ENCODE measurements at places on chromosomes 2 and 18.

DNA sequence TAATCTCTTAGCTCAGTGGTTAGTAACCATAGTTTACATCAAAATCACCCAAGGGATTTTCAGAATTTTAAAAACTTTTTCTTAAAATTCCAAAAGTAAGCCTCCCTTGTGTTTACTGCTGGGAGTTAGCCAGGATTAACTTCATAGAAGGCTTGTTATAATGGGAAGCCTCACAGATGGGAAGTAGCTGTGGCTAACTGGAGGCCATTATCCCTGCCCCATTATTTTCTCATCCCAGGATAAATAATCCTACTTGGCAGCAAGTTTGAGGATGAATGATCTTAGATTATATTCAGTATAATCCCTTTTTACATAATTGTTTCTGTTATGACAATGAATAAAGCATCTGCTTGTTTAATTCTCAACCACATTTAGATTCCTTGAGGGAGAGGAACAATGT lies 25.5 kb downstream of the PLEK start:
- DNase-seq = no peak

DNA sequence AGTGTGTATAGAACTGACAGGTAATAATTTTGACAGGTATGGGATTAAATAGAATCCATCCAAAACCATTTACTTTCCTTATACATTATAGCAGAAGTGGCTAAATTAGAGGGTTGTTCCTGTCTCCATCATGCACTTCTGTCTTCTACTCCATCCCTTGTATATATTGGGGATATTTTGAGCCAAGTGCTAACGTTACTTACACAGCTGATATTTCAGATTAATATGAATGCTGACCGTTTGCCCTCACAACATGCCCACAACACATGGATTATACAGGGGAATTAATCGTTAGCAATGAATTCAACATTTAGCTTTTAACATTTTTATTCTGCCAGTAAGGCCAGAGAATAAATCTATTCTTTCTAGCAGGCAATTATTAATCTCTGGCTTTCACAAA lies 1125.0 kb upstream of the FAM98A start:
- DNase-seq = no peak

DNA sequence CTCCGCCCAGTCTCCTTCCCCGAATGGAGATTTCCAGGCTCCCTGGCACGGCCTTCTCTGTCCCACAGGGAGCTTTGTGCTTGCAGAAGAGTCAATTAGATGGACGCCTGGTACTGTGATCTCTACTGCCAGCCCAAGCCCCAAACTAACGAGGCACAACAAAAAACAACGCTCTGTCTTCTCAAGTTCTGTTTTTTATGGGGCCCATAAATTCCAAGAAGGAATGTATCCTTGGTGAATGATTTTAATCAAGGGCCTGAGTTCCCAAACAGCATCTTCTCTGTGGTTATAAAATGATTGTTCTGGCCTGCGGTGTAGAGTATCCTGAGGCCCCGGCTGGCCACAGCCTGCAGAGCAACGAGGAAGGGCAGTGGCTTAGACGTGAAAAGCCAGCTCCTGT lies 219.5 kb downstream of the CLIP4 start:
- DNase-seq = no peak

GRCh38 chr2:98122524-98122923 lies 35.6 kb downstream of the VWA3B start:
- DNase-seq = no peak

- DNase-seq = no peak
Measured at GRCh38 chr2:64932371-64933216, 56.6 kb upstream of the SLC1A4 start.

DNA sequence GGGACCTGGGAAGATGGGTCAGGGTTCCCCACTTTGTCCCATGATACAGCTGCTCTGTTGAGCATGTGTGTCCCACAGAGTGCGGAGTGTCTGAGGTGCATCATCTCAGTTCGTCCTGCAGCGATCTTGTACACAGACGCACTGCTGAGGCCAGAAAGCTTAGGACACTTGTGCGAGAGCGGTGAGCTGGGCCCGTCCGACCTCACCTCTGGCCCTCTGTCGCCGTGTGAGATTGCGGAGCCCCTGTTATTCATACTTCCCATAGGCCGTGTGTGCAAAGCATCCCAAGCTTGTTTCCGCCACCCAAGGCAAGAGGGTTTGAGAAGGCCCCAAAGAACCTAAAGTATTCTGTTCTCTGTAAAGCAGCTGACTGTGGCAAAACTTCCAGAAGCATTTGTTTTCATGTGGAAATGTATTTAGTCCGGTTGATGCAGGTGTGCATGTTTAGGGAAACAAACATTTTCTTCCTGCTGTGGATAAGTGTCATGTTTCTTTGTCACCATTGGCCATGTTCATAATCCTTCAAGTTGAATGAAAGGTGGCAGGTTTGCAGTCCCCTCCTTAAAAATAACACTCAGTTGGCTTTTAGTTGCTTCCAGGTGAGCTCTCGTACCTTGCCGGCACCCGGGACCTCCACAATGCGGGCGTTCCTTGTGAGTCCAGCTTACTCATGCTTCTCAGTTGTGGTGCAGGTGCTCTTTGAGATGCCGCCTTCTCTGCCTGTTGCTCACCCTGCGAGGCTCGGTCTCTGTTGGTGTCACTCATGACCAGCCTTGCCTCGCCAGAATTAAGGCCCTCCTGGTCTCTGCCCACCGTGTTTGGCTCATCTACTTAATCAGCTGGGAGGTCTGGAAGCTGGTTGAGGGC lies 5.3 kb downstream of the AGAP1 start:
- DNase-seq = no peak

DNA sequence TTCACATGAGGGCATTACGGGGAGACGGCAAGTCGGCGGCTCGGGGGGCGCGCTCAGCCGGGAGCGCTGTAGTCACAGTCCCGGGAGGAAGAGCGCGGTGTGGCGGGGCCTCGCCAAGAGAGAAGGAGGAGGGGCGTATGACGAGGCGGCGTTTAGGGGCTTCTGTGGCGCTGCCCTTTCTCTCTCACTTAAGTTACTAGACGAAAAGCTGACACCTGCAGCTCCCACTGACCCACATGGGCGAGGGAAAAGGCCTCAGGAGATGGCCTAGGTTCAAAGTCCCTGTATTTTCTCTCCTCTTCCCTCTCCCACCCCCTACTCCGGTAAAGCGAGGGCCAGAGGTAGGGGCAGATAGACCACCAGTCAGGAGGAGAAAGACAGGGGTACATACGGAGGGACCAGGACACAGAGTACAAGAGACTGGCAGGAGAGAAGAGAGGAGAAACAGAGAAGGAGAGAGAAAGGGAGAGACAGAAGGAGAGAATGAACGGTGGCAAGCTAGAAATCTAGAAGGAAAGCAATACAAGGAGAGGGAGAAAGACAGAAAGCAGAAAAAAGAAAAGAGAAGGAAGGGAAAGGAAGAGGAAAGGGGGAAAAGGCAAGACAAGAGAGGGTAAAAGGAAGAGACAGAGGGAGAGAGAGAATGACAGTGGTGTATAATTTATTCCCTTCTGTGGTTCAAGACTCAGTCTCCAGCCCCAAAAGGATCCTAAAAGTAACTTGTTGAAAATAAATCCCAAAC lies 3.8 kb downstream of the SIX2 start:
- DNase-seq = no peak

GRCh38 chr18:51614033-51614432 lies 416.6 kb upstream of the MEX3C start:
- no peak for DNase-seq

- no peak for DNase-seq
Measured at GRCh38 chr2:43524177-43524965, 71.5 kb downstream of the THADA start.

DNA sequence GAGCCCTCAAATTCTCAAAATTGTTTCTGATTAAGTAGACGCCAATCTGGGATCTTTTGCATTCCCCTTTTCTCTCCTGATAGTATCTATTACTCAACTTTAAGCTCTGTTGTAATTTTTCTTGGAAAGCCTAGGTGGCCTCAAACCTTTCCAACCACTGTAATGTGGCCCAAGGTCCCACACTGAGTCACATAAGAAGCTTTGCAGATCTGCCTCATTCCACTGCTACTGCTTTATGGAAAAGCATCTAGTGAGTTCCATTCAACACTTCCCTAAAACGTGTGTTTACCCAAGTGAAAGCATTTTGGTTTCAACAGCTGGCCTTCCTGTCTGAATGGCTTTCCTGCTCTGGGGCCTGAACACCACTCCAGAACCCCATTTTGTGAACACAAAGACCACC lies 493.6 kb upstream of the SPHKAP start:
- DNase-seq = no peak

DNA sequence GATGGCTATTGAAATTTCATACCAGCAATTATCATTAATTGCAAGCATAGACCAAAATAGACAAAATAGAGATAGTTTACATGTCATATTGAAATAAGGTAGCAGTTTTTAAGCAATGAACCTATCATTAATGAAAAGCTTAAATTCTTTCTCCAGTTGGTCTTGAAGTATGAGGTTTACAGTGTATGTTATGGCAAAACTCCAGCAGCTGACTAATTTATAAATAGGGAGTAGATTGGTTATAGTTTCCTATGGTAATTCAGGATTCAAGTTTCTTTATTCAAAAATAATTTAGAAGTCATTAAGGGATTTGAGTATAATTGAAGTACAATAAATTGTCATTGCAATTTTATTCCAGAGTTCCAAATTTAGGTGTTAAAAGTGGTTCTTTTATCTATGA lies 69.6 kb upstream of the COL5A2 start:
- no peak for DNase-seq

DNA sequence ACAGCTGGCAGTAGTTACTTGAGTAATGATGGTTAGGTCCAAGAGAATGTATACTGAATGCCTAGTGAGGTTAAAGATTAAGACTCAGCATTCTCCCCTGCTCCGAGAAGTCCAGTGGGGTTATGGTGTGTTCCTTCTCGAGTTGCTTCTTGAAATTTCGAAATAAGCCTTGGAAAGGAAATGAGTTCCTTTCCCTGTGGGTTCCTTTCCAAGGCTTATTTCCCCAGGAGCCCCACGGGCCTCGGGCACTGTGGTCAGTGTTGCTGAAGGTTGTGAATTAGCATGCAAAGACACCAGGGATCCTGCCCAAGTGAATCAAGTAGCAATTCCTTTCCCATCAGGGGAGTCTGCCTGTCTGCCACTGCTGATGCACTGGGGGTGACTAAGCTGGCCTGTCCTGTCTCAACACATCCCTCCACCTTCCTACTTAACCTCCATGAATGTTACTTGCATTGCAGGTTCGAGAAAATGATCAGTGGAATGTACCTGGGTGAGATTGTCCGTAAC lies 53.6 kb downstream of the HK2 start:
- no peak for DNase-seq

DNA sequence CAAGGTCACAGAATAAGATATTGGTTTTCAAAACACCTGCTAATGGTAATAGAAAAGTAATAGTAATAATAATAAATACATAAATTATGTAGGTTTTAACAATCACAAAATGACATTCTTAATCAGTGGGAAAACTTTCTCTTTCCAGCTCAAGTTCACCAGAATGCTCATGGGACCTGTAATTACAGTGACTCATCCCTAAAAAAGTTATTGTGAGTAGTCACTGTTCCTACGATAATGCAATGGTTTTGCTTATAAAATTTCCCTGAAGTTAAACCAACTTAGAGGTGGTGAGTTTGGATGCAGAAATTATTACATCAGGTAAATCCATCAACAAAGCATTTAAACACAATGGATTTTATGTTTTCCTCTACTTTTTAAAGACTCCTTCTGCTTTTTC lies 502.3 kb downstream of the PID1 start:
- no peak for DNase-seq

DNA sequence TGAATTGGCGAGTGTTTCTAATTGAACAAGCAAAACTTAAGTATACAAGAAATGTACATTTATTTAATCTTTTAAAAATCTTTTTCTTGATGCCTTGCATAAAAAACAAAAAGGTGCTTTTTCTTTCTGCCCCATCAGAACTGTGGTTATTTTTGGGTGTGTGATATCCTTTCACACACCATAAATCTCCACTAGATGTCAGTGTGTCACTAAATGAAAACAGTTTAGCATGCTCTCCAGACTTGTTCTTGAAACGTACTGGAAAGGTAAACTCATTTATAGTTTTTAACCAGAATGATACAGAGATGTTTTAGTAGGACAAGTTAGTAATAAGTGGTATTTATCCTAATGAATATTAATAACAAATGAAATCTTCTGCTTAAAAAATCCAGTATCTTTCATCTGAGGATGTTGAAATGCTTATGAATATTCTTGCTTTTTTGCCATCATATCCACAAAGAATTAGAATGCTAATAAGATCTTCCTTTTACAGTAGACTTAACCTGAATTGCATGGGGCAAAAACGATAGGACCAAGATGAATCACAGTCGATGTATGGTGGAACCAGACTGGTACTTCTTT lies 96.8 kb downstream of the UBE2E3 start:
- DNase-seq = peak; percentile 61

DNA sequence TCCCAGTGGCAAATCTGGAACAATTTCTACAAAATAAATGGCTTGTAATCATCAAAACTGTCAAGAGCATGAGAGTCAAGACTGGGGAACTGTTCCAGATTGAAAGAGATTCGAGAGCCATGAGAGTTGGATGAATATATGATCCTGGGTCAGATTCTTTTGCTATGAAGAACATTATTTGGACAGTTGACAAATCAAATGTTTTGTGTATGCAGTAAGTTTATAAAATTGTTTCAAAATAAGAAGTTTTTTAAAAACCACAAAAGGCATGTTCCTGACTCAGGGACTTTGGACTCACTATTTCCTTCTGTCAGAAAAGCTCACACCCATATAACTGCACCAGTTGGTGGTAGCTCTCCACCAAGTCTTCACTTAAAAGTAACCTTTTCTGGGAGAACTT lies 38.5 kb downstream of the ROCK2 start:
- DNase-seq = no peak

DNA sequence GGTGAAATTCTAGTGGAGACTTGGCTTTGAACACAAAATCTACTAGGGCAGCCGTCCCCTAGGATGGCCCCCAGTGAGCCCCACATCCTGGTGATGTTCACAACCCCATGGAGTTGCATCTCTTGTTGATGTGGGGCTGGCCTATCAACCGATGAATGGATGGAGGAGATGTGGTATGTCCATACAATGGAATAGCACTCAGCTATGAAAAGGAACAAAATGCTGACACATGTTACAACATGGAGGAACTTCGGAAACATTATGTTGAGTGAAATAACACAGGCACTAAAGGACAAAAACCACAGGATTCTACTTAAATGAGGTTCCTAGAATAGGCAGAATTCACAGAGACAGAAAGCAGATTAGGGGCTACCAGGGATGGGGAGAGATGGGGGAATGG lies 80.1 kb upstream of the ASAP2 start:
- no peak for DNase-seq

DNA sequence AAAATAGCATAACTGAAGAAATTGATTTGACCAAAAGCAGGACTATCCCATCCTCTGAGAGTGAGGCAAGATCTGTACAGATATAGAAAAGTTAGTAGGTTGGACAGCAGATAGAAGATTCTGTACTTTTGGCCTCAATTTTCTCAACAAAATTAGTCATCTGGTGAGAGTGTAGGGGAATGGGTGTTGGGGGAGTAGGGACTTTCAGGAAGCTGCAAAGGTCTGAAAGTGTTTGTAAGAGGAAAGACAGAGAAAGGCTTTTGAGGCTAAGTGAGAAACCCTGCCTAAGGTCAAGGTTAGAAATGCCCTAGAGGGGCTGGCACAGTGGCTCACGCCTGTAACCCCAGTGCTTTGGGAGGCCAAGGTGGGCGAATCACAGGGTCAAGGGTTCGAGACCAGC lies 40.3 kb downstream of the DAPL1 start:
- DNase-seq = no peak

Data from activated CD4-positive, alpha-beta T cell treated with anti-CD3 and anti-CD28 coated beads, Interleukin-2, Interleukin-6, amounts not matched to agents 100 ng/mL and 50 ng/mL, durations not matched to agents 16 hours and 8 hours (primary cell).